NCI-H345 (cell line): ENCODE measurements at places on chromosomes 2 and 18.

DNA sequence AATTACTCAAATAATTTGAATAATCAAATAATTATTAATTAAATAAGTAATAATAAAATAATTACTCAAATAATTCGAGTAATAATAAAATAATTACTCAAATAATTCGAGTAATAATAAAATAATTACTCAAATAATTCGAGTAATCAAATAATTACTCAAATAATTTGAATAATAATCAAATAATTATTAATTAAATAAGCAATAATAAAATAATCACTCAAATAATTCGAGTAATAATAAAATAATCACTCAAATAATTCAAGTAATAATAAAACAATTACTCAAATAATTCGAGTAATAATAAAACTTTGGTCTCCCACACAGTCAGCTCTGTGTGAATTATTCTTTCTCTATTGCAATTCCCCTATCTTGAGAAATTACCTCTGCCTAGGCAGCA lies 30.0 kb upstream of the LINC00305 start:
- DNase-seq: no peak

GRCh38 chr2:2899826-2900225 lies 477.8 kb downstream of the EIPR1 start:
- DNase-seq: peak; percentile 38

DNA sequence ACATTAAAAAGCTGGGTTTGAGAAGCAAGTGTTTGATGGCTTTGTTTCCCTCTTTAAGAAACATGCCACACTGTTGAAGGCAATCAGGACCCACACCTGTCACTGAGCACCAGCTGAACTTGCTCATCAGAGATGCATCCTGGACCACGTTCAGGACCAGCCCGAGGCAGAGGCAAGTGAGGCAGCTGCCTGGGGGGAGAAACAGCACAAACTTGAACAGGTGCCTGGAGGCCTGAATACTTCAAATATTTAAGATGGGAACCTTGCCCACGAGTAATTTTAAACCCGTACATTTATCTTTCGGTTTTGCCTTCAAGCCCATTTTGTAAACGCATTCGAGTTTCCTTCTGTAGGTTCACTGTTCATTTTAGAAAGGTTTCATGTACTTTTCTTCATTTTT lies 421.3 kb downstream of the NYAP2 start:
- no peak for DNase-seq

DNA sequence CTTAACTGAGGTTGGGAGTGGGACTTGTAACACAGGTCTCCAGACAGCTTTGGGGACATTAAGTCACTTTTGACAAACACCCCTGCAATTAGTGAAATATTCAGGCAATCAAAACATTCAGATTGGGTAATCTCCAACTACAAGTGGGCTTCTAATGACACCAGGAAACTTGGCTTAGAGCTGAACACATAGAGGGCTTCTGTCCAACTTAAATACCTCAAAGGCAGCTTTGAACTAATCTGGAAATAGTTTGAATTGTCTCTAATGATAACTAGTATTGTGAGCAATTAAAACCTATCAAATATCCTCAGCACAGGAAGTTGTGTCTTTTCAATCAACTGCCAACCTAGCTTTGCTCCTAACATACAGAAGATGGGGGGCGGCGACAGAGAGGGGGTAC lies 5.1 kb upstream of the ASPRV1 start:
- no peak for DNase-seq

- peak; percentile 77 for DNase-seq
These were observed 5.4 kb upstream of the SATB2 start for GRCh38 chr2:199462956-199463692.
